ENCODE measurements at places on chromosomes 4 and X. TPM values are rescaled to one million over a fixed set of nuclear protein-coding genes. Genes with fewer than 3 reads are reported as not detected.

Gene JAKMIP1
- total RNA-seq: 5.3 TPM

Gene GYG2
- not detected for total RNA-seq

Gene ANXA5
- total RNA-seq: 111 TPM

Gene ZXDB
- 8.9 TPM for total RNA-seq

All from activated naive CD8-positive, alpha-beta T cell treated with anti-CD3 and anti-CD28 coated beads, Interleukin-2, amount 10 ng/mL, durations not matched to agents 7 days and 5 days (primary cell).